Calu3 (cell line): ENCODE measurements at places on chromosomes 5 and 9. TPM values are rescaled to one million over a fixed set of nuclear protein-coding genes. Genes with fewer than 3 reads are reported as not detected.

CFAP90 gene
- not detected in 2 replicates for total RNA-seq

DNA sequence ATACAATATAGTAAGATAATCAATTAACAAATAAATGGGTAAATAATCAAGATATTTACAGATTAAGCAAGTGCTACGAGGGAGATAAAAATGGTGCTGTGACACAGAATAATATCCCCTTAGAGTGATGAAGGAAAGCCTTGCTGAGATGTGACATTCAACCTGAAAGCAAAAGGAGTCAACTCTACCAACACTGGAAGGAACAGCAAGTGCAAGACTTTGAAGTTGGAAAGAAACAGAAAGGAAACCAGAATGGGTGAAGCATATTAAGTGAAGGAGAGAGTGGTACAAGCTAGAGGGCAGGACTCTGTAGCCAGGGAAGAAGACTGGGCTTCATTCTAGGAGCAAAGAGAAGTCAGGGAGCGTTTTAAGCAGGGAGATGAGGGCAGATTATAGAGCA lies 12.2 kb upstream of the MEGF9 start:
- H3K4me1 ChIP-seq, result peaks cover 22% of the 10 kb centered on the region
- peaks cover 13% of the 10 kb centered on the region for H3K27me3 ChIP-seq
- no peak overlapping the region for H3K27ac ChIP-seq
- no peaks in the 10 kb centered on the region for H3K36me3 ChIP-seq
- H3K4me3 ChIP-seq, result no peak overlapping the region
- no peak for DNase-seq

B4GALT7 gene
- total RNA-seq, result 48.8 and 55.7 TPM in 2 replicates

- no peaks in the 10 kb centered on the region for H3K36me3 ChIP-seq
- H3K4me1 ChIP-seq, result peaks cover 15% of the 10 kb centered on the region
- H3K27ac ChIP-seq, result no peak overlapping the region
- peak overlapping the region; percentile 47 for H3K4me3 ChIP-seq
- H3K27me3 ChIP-seq, result no peaks in the 10 kb centered on the region
- DNase-seq, result peak; percentile 75
Observed at GRCh38 chr9:69645488-69645887, 26.7 kb downstream of the APBA1 start.

DNA sequence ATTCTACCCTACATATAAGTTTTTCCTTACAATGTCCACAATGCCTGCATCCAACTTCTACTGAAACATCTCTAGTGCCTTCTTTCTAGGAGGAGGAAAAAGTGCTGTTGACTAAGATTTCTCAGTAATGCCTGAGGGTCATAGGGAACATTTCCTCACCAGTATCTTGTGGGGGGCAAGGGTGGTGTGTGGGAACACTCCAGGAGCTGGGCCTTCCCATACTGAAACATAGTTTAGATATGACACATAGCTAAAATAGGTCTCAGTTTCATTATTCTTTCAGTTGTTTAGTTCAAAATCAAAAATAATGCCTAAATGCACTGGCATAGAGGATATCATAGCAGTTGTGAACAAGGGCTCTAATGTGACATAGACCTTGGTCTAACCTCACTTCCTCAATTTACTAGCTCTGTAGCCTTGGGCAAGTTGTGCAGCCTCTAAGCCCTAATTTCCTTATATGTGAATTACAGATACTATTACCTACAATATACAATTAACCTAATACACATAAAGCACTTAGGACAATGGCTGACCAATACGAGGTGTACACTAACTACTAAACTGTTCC lies 66.1 kb downstream of the HAPLN1 start:
- no peaks in the 10 kb centered on the region for H3K4me1 ChIP-seq
- H3K36me3 ChIP-seq, result no peaks in the 10 kb centered on the region
- no peak overlapping the region for H3K27ac ChIP-seq
- H3K4me3 ChIP-seq, result no peak overlapping the region
- H3K27me3 ChIP-seq, result no peaks in the 10 kb centered on the region

CARTPT gene
- not detected in 2 replicates for total RNA-seq

DNA sequence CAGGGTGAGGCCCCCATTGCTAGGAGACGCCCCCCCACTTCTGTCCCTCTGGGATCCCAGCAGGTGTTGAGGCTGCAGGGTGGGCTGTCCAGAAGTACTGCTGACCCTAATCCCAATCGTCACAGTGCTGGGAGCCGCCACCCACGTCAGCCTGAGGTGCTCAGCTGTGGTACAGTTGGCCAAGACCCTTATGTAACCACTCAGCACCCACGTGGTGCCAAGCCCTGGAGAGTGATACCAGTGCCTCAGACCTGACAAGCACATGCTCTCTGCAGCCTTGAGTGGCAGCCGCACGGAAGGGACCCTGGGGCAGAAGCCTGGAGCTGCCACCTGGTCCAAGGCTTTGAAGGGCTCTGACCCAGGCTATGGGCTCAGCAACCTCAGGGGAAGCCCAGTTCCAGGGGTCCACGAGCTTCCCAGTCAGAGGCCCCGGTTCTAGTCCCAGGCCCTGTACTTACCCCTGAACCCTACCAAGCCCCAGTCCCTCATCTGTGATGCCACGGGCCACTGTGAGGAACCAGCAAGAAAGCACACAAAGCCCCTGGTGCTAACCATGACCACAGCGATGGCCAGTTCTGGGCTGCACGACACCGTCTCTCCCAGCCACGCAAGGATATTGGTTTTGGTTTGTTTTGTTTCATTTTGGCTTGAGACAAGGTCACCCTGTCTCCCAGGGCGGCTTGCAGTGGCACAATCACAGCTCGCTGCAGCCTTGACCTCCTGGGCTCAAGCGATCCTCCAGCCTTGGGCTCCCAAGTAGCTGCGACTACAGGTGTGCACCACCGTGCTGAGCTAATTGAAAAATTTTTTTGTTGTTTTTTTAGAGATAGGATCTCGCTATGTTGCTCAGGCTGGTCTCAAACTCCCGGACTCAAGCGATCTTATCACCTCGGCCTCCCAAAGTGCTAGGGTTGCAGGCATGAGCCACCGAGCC lies 50.7 kb downstream of the DBH start:
- no peaks in the 10 kb centered on the region for H3K36me3 ChIP-seq
- no peak overlapping the region for H3K27ac ChIP-seq
- H3K4me3 ChIP-seq, result no peak overlapping the region
- no peaks in the 10 kb centered on the region for H3K4me1 ChIP-seq
- no peak for DNase-seq

CDH9 gene
- total RNA-seq, result not detected in 2 replicates

- no peaks in the 10 kb centered on the region for H3K4me1 ChIP-seq
- peaks cover 9% of the 10 kb centered on the region for H3K36me3 ChIP-seq
- H3K27ac ChIP-seq, result no peak overlapping the region
- peaks cover 16% of the 10 kb centered on the region for H3K27me3 ChIP-seq
Observed at GRCh38 chr9:137975936-137976565, 98.5 kb downstream of the CACNA1B start.

GRCh38 chr5:79107020-79107796 lies 4.4 kb upstream of the BHMT start:
- H3K4me1 ChIP-seq, result no peaks in the 10 kb centered on the region
- H3K36me3 ChIP-seq, result peaks cover 4% of the 10 kb centered on the region
- no peak for DNase-seq
- H3K27me3 ChIP-seq, result peaks cover 64% of the 10 kb centered on the region

DNA sequence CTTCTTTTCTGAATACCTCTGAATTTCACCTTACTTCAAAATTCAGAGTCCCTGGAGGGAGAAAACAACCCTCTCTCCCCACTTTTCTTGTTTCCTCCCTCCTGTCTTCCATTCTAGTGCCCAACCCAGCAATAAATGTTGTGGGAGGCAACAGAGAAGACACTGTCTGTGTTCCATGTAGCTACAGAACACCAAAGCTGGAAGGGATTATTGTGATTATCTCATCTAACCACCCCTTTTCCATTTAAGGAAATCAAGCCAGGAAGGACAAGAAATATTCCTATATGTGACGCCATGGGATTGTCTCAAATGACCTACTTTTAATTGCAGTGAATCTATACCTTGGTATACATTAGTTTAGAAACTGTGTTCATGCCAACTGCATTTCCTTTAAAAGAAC lies 476.6 kb upstream of the TNC start:
- H3K27me3 ChIP-seq, result no peaks in the 10 kb centered on the region
- no peaks in the 10 kb centered on the region for H3K36me3 ChIP-seq
- no peak overlapping the region for H3K4me3 ChIP-seq
- H3K4me1 ChIP-seq, result peaks cover 21% of the 10 kb centered on the region

GRCh38 chr5:162410365-162410764 lies 342.8 kb downstream of the GABRG2 start:
- no peak overlapping the region for H3K4me3 ChIP-seq
- H3K36me3 ChIP-seq, result no peaks in the 10 kb centered on the region
- DNase-seq, result no peak
- H3K27ac ChIP-seq, result no peak overlapping the region

- peaks cover 6% of the 10 kb centered on the region for H3K36me3 ChIP-seq
- no peaks in the 10 kb centered on the region for H3K4me1 ChIP-seq
- no peaks in the 10 kb centered on the region for H3K27me3 ChIP-seq
- no peak overlapping the region for H3K4me3 ChIP-seq
- H3K27ac ChIP-seq, result no peak overlapping the region
Observed at GRCh38 chr9:21455320-21455719, 15.1 kb downstream of the IFNA1 start.

DNA sequence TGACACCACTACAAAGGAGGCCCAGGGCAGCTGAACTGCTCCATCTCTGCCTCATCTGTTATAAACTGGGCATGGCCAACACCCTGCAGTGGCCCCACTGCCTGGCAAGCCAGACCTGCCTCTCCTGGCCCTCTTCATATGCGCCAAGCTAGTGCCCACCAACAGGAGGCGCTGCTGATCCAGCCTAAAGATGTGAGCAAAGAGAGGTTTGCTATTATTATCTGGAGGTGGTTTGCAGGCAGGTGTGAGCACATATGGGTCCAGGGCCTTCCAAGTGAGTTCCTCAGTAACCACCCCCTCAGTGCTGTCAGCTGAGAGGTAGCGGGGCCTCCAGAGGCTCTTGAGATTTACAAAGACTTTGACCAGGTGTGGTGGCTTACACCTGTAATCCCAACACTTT lies 232.2 kb downstream of the SYK start:
- H3K4me1 ChIP-seq, result peaks cover 30% of the 10 kb centered on the region
- H3K27ac ChIP-seq, result no peak overlapping the region
- DNase-seq, result no peak
- H3K27me3 ChIP-seq, result no peaks in the 10 kb centered on the region
- peaks cover 4% of the 10 kb centered on the region for H3K36me3 ChIP-seq

- H3K27me3 ChIP-seq, result no peaks in the 10 kb centered on the region
- no peaks in the 10 kb centered on the region for H3K36me3 ChIP-seq
- H3K4me1 ChIP-seq, result no peaks in the 10 kb centered on the region
- DNase-seq, result no peak
Observed at GRCh38 chr5:121819682-121820261, 31.9 kb upstream of the FTMT start.

DNA sequence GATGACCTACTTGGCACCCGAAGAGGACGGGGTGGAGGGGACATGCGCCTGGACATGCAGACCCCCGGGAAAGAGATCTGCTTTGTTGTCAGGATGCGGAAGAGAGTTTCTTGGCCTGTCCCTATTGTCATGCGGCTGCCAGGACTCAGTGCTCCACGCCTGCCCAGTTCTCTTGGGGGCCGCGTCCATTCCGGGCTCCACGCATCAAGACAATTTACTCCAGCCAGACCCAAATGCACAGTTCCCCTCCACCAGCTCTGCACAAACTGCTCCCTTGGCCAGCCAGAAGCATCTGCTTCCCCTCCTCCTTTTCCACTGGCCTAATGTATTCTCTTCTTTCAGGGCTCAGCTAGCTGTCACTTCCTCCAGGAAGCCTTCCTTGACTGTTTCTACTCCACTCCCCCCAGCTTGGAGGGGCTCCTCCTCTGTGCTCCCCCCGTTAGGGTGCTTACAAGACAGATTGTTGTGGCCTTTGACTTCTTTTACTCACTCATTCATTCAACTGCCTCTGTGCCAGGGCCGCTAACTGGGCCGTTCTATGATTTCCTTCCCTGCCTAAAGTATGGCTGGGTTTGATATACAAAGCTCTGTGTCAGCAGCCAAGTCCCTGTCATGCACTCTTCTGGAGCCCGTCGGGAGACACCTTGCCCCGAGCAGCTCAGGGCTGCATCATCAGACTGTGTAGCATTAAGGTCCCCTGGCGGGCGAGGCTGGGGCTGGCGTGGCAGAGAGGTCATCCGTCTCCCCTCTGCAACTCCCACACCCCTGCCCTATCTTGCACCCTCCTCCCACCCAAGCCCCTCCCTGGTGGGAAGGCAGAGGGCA lies 6.6 kb downstream of the FIBCD1 start:
- H3K4me3 ChIP-seq, result no peak overlapping the region
- H3K4me1 ChIP-seq, result peaks cover 33% of the 10 kb centered on the region
- no peak overlapping the region for H3K27ac ChIP-seq
- no peak for DNase-seq

DNA sequence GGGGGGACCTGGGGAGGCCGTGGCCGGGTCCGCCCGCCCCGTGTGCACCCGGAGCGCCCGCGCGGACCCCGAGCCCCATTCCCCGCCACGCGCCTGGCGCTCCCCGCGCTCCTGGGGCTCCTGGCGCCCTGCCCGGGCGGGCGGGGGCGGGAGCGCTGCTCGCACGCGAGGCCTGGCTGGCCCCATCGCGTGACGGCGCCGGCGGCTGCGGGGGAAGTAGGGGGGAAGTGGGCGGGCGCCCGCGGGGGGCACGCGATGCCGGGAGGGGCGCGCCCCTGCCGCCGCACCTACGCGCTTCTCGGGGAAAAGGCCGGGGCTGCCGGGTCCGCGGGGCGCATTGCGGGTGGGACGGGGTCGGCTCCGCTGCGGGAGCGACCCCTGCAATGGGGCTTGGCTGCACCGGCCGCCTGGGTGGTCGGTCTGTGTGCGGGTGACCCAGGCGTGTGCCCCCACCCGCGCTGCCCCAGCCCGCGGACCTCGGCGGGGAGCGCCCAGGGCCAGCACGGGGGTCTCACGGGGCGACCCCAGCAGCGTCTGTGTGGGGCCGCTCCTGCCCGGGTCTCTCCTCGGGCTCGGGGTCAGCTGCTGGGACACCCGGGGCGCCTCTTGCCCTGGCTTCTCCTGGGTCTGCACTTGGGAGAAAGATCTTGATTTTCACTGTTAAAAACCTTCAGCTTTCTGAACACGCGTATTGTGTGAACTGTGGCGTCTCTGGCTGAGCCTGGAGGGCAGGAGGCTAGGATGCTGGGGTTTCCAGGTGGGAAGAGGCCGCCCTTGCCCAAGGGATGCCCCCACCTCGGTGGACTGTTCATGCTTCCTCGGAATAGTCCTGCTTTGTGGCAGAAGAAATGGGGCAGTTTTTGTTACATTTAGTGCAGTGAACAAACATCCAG lies 52.4 kb downstream of the AHRR start:
- H3K4me3 ChIP-seq, result no peak overlapping the region
- peaks cover 9% of the 10 kb centered on the region for H3K4me1 ChIP-seq
- H3K27me3 ChIP-seq, result no peaks in the 10 kb centered on the region
- peak; percentile 71 for DNase-seq

GRCh38 chr9:121324755-121325154 lies 45.3 kb downstream of the STOM start:
- H3K36me3 ChIP-seq, result peaks cover 22% of the 10 kb centered on the region
- H3K27ac ChIP-seq, result no peak overlapping the region
- peaks cover 14% of the 10 kb centered on the region for H3K4me1 ChIP-seq
- no peak for DNase-seq
- H3K4me3 ChIP-seq, result no peak overlapping the region

PPP3R2 gene
- not detected in 2 replicates for total RNA-seq

CDH18 gene
- not detected in 2 replicates for total RNA-seq

GRCh38 chr9:99029083-99029645 lies 75.7 kb upstream of the TGFBR1 start:
- no peak overlapping the region for H3K4me3 ChIP-seq
- no peaks in the 10 kb centered on the region for H3K4me1 ChIP-seq
- no peak for DNase-seq
- no peak overlapping the region for H3K27ac ChIP-seq
- peaks cover 57% of the 10 kb centered on the region for H3K27me3 ChIP-seq
- no peaks in the 10 kb centered on the region for H3K36me3 ChIP-seq
